ENCODE measurements at places on chromosomes 1 and 21. TPM values are rescaled to one million over a fixed set of nuclear protein-coding genes. Genes with fewer than 3 reads are reported as not detected.

- H3K27ac ChIP-seq = peak overlapping the region; percentile 97
- H3K36me3 ChIP-seq = no peaks in the 10 kb centered on the region
- H3K27me3 ChIP-seq = no peaks in the 10 kb centered on the region
- H3K4me3 ChIP-seq = peak overlapping the region; percentile 54
Observed at GRCh38 chr1:172399756-172400721, 20.4 kb upstream of the C1orf105 start.

- no peak within 1 kb of the TSS for H3K4me3 ChIP-seq
- peaks cover 6% of the 10 kb centered on the region for H3K4me1 ChIP-seq
- no peak for DNase-seq
- H3K27me3 ChIP-seq = peaks cover 15% of the 10 kb centered on the region
- H3K27ac ChIP-seq = no peak within 1 kb of the TSS
Observed at GRCh38 chr1:1173793-1174415, at the start of gene TTLL10. TTLL10 (plus strand) TSS chr1:1173880; CDS start chr1:1179216, 5,336 bp downstream.

DNA sequence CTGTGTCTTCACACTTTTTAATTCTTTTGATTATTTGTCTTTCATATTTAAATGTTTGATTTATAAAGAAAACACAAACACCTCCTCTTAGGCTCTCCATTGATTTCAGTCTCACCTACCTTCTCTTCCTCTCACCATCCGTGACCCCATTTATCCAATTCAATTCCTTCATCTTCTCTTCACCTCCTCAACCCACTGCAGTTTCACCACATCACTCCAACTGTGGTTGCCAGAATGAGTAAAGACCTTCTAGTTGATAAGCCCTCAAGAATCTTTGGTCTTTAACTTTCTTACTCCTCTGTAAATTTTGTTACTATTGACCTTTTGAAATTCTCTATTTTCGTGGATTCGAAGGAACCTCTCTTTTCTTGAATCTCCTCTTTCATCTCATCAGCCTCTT, 260.7 kb downstream of the CHRM3 start:
- H3K27ac ChIP-seq = no peak overlapping the region
- no peak for DNase-seq
- no peaks in the 10 kb centered on the region for H3K4me1 ChIP-seq
- H3K36me3 ChIP-seq = no peaks in the 10 kb centered on the region
- H3K27me3 ChIP-seq = no peaks in the 10 kb centered on the region

DNA sequence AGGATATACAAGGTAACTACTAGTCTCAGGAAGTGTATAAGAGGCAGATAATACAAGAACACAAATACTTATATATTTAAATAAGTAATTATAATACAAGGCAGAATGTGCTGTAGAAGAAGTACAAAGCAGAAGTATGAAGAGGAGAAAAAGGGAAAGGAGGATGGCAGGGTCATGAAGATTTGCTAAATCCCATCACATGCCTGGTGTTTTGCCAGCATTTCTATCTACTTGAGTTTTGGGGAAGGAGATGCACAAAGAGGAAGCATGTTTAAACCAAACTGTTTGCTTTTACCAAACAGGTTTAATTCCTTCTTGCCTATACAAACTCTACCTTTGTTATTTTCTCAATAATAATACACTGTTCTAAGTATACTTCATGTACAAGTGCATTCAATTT, 60.9 kb upstream of the PODN start:
- no peaks in the 10 kb centered on the region for H3K4me1 ChIP-seq
- H3K27me3 ChIP-seq = peaks cover 2% of the 10 kb centered on the region
- H3K4me3 ChIP-seq = no peak overlapping the region

DNA sequence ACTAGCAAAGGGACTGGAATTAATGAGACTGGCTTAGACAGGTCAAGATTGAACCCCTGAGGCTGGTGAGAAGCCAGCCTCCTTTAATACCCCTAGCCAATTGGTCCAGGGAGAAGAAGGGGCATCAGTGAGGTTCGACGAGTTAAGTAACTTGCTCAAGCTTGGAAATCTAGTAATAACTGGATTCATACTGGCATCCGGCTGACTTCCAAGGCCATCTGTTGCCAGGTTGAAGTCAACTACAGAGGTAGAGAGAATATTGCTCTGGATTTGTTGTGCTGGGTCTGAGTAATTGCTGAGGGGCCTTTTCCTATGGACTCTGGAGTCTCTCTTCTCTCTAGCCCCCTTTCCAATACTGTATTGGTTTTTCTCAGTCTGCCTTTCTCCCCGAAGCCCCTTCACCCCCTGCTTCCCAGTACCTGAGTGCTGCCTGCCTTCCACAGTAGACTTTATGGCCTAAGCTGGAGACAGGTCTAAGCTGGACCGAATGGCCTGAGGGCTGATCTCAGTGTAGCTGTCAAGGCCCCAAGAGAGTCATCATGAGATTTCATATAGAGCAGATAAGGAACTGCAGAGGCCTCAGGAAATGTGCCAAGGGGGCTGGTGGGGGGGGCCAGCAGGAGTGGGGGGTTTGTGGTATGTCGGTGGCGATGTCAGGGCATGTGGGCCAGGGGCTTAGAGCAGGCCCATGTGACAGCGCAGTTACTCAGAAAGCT, 42.4 kb upstream of the IL19 start:
- H3K27me3 ChIP-seq = no peaks in the 10 kb centered on the region
- H3K4me1 ChIP-seq = peaks cover 16% of the 10 kb centered on the region

The NUCKS1 gene
- 215 TPM for total RNA-seq

The DCDC2B gene
- total RNA-seq = not detected

The OR2T35 gene
- total RNA-seq = not detected
